Epithelial cell of proximal tubule (primary cell): ENCODE measurements at places on chromosomes 6 and 20.

GRCh38 chr6:163956571-163957407, 542.3 kb downstream of the QKI start:
- DNase-seq: no peak

- DNase-seq: no peak
These were observed 90.3 kb downstream of the SNX5 start for GRCh38 chr20:17878069-17878911.

GRCh38 chr20:64256282-64256935, 861 bp downstream of the PCMTD2 start:
- DNase-seq: no peak

- peak; percentile 96 for DNase-seq
These were observed 70.2 kb downstream of the LYRM4 start for GRCh38 chr6:5190507-5190906.

DNA sequence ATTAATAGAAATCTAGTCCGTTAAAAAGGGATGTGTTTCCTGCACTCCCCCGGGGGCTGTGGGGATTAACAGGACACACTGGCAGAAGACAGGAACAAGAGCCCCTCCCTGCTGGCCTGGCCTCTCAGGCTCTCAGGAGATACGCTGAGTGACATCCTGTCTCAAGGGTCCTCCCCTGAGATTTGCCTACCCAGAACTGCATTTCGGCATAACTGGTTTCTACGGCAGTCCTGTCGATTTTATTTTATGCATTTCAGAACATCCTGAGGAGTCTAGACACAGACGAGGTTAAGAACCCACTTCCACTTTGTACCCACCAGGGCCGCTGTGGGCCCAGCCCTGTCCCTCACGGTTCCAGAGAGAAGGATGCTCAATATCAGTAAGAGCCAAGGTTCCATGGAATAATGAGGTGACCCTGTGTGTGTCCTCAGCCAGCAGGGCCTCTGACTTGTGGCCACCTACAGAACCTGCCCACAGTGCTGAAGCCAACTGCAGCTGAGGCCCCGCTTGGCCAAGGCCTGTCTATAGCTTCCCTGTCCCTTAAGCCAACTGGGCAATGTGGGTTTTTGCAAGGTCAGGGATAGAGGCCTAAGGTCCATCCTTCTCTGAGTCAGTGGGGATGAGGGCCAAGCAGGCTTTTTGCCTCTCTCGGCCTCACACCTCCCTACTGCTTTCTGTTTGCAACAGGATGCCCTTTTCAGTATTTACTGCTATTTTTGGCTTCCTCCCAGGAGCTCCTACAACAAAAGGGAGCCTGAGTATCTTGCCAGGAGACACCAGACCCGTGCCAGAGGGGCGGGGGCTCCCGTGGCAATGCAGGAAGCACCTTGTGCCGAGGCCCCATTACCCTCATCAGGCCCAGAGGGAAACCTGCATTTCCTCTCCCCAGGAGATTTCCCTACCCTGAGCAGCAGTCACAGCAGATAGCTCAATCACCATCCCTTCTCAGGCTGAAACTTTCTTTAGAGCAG, 14.7 kb downstream of the UQCC2 start:
- no peak for DNase-seq

DNA sequence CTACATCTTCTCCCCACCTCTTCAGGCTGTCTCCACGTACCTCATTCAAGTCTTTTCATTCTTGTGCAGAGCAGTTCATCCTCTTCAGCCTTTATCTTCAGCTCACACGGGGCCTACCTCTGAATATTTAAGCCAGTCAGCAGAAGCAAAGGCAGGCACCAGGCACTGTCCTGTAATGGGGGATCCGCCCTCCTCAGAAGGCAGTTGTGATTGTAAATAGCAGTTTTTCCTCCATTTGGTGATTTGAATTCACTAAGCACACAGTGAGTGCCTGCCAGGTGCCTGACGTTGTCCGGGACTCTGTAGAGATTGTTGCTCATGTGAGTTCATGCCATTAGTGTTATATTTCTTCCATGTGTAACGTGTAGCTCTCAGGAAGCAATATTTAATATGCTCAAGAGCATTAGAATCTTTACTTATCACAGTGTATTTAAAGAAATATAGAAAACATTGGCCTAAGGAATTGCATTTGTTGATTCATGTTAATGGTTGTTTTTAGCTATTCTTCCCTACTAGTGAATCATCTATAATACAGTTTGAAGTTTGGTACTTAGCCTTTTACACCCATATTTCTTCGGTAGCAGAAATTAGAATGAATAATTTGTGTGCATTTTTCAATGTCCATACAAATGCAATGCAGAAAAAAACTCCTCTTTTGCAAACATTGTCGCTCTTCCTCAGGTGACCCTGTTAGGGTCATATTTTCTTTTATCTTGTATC, 17.9 kb downstream of the BPHL start:
- DNase-seq: no peak

DNA sequence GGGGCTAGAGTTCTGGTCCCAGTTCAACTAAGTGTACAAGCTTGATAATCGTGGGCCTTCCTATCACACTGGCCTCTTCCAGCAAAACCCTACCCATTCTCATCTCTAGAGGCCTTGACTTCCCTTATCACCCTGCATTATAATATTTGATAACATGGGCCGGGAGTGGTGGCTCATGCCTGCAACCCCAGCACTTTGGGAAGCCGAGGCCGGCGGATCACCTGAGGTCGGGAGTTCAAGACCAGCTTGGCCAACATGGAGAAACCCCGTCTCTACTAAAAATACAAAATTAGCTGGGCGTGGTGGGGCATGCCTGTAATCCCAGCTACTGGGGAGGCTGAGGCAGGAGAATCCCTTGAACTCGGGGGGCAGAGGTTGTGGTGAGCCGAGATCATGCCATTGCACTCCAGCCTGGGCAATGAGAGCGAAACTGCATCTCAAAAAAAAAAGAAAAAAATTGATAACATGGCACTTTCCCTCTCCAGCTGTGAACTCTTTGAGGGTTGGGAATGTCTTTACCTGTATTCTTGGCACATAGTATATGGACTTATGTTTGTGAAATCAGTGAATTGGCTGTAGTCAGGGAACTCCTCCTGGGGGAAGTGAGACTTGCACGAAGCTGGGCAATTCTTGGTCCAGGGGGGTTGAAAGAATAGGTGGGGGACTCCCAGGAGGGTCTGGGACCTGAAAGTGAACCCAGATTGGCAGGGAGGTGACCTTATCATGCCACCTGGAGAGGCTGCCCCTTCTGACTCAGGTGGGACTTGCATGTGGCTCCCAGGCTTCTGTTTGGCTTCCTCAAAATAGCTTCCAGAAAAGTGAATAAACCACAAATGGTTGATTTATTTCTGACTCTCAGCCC, 915 bp upstream of the C6orf47 start:
- DNase-seq: no peak

DNA sequence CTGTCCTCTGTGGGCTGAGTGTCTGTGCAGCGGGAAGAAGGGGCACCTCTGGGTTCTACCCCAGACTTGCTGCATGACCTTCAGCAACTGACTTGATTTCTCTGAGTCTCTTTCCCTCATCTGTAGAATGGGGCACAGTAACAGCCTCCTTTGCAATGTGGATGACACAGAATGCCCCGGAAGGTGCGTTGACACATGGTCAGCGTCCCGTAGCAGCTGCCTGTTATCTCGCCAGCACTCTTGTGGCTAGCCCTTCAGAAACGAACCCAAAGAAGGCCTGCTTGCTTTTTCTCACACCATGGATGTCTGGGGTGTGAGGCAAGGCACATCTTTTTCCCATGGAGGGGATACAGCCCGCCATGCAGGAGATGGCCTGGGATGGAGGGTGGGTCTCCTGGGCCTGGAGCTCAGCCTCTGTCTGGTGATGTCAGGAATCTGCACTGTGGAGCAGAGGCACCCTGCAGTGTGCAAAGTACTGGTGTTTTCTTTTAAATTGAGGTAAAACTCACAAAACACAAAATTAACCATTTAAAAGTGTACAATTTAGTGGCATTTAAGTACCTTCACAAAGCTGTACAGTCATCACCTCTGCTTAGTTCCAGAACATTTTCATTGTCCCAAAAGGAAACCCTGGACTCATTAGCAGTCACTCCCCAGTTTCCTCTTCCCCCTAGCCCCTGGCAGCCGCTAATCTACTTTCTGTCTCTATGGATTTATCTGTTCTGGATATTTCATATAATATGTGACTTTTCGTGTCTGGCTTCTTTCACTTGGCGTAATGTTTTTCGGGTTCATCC, 59.8 kb upstream of the FAM83D start:
- no peak for DNase-seq

DNA sequence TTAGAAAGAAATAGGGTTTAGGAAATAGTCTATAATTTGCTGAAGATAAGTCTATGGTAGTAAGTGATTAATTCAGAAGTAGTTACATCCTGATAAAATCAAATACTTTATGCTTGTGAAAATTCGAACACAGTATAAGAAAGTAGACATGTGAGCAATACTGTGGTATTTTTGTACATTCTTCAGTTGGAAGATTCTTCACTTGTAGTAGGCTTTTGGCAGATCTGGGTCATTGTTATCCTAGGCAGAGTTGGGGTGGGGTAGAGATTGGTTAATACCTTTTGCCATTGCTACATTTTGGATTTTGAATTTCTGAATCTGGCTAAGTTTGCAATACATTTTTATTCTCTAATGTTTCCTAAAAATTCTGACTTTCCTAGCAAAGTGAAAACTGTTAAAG, 197.5 kb downstream of the BCKDHB start:
- DNase-seq: no peak

DNA sequence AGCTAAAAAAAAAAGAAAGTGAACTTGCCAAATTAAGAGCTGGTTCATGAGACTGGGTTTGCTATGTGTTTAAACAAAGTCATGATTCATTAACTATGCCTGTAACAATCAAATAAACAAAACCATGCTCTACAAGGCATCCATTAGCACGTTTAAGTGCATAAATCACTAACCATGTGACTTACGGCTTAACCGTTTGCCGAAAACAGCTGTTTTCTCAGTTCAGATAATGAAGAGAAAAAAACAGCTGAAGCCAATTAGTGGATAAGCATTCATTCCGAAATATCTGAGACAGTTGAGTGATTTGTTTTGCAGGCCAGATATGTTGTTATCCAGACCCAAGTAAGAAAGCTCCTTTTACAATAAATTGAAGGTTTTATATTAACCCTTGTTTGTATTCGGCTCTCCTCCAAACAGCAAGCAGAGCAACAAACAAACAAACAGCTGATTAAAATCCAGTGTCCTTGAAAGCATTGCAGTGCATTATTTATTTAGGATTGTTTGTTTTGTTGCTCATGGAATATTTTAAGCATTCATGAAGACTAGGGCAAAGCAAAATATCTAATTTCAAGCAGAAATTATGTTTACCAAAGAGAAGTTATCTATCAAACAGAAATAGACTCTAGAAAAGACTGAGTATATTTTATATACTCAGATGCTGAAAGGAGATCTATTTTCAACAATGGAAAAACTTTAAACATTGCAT, 343.5 kb downstream of the RFPL4B start:
- DNase-seq: no peak
